ENCODE measurements at places on chromosomes 7 and 10.

DNA sequence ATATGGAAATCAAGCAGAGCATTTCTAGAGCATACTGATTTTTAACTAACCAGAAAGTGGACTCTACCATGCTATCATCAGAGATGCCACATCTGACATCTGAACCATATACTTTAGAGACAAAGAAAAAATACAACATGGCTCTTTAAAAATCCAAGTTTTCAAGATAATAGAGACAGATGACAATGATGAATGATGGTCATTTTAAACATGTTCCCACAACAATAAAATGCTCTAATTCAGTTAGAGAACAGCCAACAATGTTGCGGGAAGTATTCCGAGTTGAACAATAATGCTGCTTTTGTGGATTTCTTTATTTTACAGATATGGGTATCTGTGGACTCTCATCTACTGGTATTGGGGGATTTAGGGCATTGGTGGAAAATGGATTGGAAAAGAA is 52.8 kb downstream of the PRTFDC1 start:
- no peak for DNase-seq

- DNase-seq = no peak
These were observed 7.6 kb downstream of the CALD1 start for GRCh38 chr7:134787064-134787463.

DNA sequence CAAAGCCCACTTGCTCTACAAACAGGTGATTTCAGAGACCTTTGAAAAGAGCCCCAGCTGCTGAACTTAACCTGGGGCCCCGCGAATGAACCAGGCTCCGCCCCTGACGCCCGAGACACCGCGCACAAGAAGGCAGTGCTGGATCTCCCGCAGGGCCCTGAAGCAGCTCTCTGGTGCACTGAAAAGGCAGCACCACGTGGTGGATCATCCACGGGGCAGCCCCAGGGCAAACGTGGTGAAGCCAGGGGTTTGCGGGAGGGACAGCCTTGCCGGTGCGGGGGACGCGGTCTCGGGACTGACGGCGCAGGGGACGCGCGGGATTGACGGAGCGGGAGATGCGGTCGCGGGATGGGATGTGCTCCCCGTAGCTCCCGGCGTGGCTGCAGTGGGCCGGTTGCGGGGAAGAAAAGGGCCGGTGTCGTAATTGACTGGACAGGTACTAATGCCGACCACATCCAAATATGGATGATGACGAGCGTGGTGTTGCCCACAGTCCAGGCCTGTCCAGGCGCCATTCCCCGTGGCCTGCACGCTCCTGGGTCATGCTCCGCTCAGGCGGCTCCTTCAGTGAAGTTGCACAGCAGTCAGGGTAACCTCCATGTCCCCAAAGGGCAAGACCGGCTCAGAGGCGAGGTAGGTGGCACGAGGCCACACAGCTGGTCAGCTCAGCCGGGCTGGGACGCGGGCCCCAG is 421.1 kb downstream of the DNAJB6 start:
- no peak for DNase-seq

GRCh38 chr10:124145109-124145870 is 51.9 kb upstream of the CHST15 start:
- no peak for DNase-seq

GRCh38 chr10:64102264-64102633 is 581.0 kb downstream of the REEP3 start:
- DNase-seq = no peak

DNA sequence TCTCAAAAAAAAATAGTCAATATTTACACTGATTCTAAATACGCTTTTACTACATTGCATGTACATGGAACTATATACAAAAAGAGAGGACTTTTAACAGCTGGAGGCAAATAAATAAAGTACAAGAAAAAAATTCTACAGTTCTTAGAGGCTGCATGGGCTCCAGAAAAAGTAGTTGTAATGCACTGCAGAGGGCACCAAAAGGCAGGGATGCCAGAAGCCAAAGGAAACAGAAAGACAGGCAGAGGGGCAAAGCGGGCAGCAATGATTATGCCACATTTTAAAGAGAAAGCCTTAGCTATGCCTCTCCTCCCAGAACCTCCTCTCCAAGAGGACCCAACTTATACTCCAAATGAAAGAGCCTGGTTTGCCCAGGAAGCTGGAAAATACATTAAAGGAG is 11.6 kb upstream of the ADCK2 start:
- DNase-seq = no peak

GRCh38 chr7:78265071-78265470 is 466.5 kb downstream of the PHTF2 start:
- no peak for DNase-seq

DNA sequence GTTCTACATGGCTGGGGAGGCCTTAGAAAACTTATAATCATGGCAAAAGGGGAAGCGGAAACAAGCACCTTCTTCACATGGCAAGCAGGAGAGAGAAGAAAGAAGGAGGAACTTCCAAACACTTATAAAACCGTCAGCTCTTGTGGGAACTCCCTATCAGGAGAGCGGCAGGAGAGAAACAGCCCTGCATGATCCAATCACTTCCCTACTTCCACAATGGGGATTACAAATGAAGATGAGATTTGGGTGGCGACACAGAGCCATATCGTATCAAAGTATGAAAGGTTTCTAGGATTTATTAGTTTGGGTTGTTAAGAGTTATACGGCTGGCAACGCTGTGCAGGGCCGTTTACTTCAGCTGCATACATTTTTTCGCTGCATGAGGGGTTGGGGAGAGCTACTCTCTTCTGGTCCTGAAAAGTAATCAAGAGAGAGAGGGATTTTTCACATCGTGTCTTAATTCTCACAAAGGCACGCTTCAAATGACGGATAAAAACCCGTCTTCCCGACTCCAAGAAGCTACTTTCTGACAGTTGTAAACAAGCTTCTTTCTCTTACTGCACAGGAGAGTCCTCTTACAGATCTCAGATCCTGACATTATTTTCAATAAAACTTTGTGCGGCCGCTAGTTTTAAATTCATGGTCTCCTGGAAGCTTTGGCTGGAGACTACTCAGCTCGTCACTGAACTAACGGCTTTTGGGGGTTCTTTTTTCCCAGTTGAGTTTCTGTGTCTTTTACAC is 751 bp upstream of the GTPBP10 start:
- DNase-seq = no peak

- no peak for DNase-seq
These were observed 70.9 kb downstream of the SYPL1 start for GRCh38 chr7:106041140-106041717.

DNA sequence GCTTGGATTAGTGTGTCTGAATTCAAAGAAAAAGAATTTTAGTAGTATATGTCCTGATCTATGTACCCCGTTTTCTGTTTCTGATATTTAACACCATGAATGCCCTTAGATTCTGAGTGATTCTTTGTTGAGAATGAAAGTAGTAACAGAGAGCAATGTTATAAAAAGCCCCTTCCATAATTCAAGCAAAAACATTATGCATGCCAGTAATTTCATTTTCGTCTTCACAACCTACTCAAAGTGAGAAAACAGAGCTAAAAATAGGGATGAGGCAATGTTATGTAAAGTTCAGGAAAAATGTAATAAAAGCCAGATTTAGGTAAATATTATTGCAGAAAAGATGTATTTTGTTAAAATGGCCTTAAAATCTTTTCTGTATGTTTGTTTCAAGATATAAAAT is 28.1 kb downstream of the PTPRZ1 start:
- no peak for DNase-seq

DNA sequence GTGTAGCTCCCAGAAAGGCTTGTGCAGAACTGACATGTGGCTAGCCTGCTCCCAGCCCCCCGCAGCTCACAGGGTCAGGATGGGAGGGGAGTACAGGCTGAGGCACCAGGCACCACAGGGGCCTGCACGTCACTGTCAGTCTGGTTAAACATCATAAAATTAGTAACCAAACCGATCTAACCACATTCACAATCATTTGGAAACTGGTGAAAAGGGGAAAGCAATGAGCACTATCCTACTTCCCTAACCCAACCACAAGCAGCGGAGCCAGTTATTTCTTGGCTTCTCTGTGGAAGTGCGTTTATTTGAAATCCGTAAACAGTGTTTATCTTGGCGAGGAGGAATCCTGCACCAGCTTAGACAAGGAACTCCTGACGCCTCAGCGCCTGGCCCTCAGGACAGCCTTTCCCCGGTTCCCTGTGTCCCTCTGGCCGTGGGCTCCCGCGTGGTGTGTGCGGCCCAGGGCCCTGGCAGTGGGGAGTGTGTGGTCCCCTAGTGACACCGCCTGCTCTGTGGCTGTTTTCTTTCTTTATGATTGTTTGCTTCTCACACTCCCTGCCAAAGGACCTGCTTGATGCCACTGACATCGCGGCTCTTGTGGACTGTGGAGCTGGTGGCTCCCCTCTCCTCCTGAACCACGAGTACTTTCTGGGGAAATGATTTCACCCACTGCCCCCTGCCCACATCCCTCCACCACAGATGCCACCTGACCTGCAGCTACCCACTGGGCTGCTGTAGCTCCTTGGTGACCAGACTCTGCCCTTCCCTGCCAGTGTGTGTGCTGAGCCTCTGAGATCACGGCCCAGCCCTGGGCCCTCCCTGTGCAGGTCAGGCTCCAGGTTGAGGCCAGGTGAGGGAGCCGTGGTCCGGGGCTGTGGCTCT is 38.0 kb downstream of the INPP5A start:
- DNase-seq = no peak

DNA sequence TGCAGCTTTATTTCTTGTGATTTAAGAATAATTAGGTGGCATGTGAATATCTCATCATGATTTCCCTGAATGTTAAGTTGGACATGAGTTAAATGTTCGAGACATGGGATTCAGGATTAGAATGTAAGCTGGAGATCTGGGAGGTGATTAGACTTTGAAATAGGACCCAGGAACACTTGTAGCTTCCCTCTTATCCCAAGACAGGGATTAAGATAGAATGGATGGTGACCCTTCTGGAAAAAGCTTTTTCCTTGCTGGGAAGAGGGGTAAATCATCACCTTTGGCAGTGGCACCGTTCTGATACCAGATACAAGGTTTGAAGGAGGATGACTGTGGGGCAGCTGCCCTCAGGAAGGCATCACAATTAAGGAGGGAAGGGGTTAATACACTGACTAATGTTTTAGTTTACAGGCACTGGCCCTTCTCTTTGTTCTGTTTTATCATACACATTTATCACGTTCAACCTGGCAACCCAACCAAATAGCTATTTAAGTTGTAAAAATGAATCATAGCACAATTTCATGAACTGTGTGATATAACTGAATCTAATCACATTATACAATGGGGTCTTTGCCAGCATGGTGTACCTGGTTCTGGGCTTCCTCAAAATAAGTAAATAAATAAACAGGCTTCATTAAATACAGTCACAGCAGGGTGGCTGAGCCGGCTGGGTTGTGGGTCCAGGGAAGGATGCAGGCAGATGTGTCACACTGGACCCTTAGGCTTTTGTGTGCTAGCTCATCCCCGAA is 212.7 kb downstream of the LRMDA start:
- no peak for DNase-seq

- DNase-seq = no peak
These were observed 18.7 kb downstream of the LCOR start for GRCh38 chr10:96850825-96851224.

DNA sequence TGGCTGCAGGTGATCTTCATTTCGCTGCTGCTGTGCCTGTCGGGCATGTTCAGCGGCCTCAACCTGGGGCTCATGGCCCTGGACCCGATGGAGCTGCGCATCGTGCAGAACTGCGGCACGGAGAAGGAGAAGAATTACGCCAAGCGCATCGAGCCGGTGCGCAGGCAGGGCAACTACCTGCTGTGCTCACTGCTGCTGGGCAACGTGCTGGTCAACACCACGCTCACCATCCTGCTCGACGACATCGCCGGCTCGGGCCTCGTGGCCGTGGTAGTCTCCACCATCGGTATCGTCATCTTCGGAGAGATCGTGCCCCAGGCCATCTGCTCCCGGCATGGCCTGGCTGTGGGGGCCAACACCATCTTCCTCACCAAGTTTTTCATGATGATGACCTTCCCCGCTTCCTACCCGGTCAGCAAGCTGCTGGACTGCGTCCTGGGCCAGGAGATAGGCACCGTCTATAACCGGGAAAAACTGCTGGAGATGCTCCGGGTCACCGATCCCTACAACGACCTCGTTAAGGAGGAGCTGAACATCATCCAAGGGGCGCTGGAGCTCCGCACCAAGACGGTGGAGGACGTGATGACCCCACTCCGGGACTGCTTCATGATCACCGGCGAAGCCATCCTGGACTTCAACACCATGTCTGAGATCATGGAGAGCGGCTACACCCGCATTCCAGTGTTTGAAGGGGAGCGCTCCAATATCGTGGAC is 1.3 kb downstream of the CNNM2 start:
- no peak for DNase-seq

GRCh38 chr10:24352399-24352798 is 143.5 kb downstream of the KIAA1217 start:
- DNase-seq = no peak

GRCh38 chr10:20686015-20686635 is 211.0 kb downstream of the NEBL start:
- no peak for DNase-seq

DNA sequence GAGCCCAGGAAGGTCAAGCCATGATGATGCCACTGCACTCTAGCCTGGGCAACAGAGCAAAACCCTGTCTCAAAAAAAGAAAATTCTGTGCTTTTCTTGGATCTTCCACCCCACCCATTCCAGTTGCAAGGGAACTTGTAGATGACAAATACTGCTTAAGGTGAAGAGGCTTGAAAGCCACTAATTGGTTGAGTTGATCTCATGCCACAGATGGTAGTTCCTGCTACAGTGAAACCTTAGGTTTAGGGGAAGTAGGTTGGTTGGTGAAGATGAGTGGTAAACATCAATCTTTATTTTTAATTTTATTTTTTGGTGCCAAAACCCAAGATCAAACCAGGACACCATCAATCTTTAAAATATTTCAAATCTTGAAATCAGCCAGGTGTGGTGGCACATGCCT is 2.9 kb upstream of the GDI2 start:
- no peak for DNase-seq

GRCh38 chr7:188727-189500 is 3.5 kb upstream of the FAM20C start:
- no peak for DNase-seq

- DNase-seq = no peak
These were observed 71.1 kb upstream of the EMX2 start for GRCh38 chr10:117471344-117471874.

DNA sequence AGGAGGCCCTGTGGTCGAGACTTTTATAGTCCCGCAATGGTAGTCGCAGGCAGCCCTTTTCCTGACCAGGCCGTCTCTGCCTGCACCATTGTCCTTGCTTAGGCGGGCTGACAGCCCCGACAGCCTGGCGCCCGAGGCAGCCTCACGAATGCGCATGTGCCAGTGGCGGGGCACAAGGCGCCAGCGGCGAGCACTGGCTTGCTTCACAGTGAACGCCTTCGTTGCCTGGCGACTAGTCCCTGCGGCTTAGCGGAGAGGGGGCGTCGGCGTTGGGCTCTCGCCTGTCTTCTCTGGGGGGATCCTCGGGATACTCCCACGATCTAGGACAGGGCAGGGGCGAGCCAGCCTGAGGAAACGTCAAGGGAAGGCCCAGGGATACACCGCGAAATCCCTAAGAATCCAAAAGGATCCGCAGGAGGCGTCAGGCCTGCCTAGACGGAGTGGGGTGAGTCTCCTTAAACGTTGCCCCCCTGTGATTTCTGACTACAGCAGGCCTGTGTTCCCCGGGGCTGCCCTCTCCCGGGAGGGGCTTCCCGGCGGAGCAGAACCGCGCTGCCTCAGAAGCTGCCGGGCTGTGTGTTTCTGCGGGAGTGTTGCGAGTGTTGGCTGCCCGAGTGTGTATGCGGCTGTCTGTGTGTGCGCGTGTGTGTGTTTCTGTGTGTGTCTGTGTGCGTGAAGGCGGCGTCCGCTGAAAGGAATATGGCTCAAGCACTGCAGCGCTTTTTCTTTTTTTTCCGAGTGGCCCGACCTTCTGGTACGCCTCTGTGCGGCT is 20.5 kb upstream of the ZNF273 start:
- no peak for DNase-seq
